ENCODE measurements at places on chromosomes 5 and 9.

GRCh38 chr5:17799521-17799920 lies 165.3 kb downstream of the TAF11L14 start:
- DNase-seq, result no peak

DNA sequence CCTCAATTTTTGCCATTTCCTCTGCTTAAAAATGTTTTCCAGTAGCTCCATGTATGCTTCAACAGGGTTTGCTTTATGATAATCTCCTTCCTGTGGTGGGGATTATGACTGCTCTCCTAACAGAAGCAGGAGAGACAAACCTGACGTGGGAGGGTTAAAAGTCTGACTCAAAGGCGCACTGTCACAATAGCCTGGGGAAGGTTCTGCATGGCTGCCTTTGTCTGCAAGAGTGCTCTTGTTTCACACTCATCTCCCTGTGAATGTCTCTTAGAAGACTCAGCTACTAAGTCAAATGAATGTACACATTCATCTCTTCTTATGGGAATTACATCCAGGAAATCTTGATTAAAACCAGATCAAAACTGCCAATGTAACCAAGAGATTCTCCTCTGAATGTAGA lies 90.9 kb upstream of the MTAP start:
- DNase-seq, result no peak

GRCh38 chr9:34519321-34520020 lies 3.3 kb downstream of the ENHO start:
- no peak for DNase-seq

DNA sequence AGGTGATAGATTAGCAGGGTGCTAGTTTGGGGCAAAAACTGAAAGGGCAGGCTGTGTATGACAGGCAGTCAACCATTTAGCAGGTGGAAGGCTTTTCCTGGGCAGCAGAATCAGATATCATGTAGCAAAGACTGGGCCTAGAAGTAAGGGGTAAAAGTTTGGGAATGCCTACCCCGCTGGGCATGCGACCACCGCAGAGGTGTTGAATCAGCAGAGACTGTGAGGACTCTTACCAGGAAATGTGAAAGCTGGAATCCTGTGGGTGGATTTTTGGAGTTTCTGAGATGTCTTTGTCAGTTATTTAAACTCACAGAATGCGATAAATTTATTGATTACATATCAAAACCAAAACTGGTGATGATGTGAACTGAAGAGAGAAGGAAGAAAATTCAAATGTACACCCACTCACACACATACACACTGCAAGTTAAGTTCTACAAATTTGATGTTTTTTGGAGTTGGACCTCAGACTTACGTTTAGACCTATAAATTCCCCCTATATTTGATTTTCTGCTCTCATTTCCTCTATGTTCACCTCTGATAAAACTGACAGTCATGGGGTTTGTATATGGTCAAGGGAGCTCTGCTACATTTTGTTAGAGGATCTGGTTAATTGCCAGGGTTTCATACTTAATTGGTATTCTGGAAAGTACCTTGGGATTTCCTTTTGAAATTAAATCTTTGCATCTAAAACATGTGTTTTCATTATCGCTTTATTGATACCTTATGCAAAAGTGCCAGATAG lies 333.6 kb downstream of the CSNK1G3 start:
- DNase-seq, result no peak

GRCh38 chr5:73214306-73214705 lies 41.3 kb downstream of the TMEM174 start:
- no peak for DNase-seq

- no peak for DNase-seq
These were observed 106.4 kb upstream of the ELL2 start for GRCh38 chr5:96067894-96068614.

- no peak for DNase-seq
These were observed 24.7 kb downstream of the SLC1A3 start for GRCh38 chr5:36631154-36631553.

- DNase-seq, result no peak
These were observed 10.6 kb upstream of the ASPN start for GRCh38 chr9:92492781-92493401.
